ENCODE measurements at places on chromosomes 12 and 14.

GRCh38 chr14:61215222-61216020, 65.7 kb downstream of the TMEM30B start:
- no peak for DNase-seq

- DNase-seq = no peak
Observed at GRCh38 chr14:69096781-69097475, 56.0 kb downstream of the DCAF5 start.

- peak; percentile 62 for DNase-seq
Observed at GRCh38 chr14:54566410-54567223, at the start of gene SAMD4A. Gene SAMD4A, plus strand, starts transcription at chr14:54567128. Its CDS starts 789 bp downstream, at chr14:54567917.

GRCh38 chr14:74035556-74035955, 16.4 kb downstream of the BBOF1 start:
- no peak for DNase-seq

- DNase-seq = no peak
Observed at GRCh38 chr12:30859226-30859625, 67.3 kb upstream of the TSPAN11 start.

GRCh38 chr12:66074561-66074960, 56.0 kb downstream of the LLPH start:
- no peak for DNase-seq

- DNase-seq = no peak
Observed at GRCh38 chr12:2999265-2999841, 40.2 kb downstream of the TEAD4 start.

- DNase-seq = peak; percentile 46
Observed at GRCh38 chr14:69708586-69709560, 58.1 kb upstream of the SRSF5 start.

GRCh38 chr14:58401587-58401986, 5.9 kb downstream of the TOMM20L start:
- no peak for DNase-seq

GRCh38 chr12:109685574-109686447, 27.8 kb upstream of the FAM222A start:
- no peak for DNase-seq
